ENCODE measurements at places on chromosomes 4 and X. TPM values are rescaled to one million over a fixed set of nuclear protein-coding genes. Genes with fewer than 3 reads are reported as not detected.

GLOD5 gene
- total RNA-seq, result not detected

TMEM31 gene
- total RNA-seq, result 0.49 TPM

ARMCX4 gene
- total RNA-seq, result 7.2 TPM

CYBB gene
- 0.06 TPM for total RNA-seq

TLR10 gene
- total RNA-seq, result not detected

CFAP47 gene
- not detected for total RNA-seq

NLGN3 gene
- total RNA-seq, result 3.6 TPM

CXCL1 gene
- not detected for total RNA-seq

FREM3 gene
- total RNA-seq, result not detected

ARHGAP36 gene
- not detected for total RNA-seq

KIAA1210 gene
- total RNA-seq, result not detected

TDO2 gene
- total RNA-seq, result not detected

TREX2 gene
- total RNA-seq, result 1.0 TPM

GRID2 gene
- total RNA-seq, result not detected

GAGE1 gene
- not detected for total RNA-seq

FAM47A gene
- not detected for total RNA-seq

ARMCX1 gene
- 2.8 TPM for total RNA-seq

NAA11 gene
- total RNA-seq, result not detected

DMRTC1B gene
- 0.21 TPM for total RNA-seq

NUP62CL gene
- total RNA-seq, result 4.5 TPM

UGT2B15 gene
- not detected for total RNA-seq

CYP2U1 gene
- 2.1 TPM for total RNA-seq

ADRA2C gene
- total RNA-seq, result not detected

RAB28 gene
- 11.1 TPM for total RNA-seq

EDA2R gene
- 1.9 TPM for total RNA-seq

SULT1B1 gene
- 2.4 TPM for total RNA-seq

SUPT20HL2 gene
- total RNA-seq, result not detected

All from activated naive CD4-positive, alpha-beta T cell treated with anti-CD3 and anti-CD28 coated beads, Interleukin-2, amount 50 U/mL, for 72 hours (primary cell).